ENCODE measurements at places on chromosomes 1 and 21.

DNA sequence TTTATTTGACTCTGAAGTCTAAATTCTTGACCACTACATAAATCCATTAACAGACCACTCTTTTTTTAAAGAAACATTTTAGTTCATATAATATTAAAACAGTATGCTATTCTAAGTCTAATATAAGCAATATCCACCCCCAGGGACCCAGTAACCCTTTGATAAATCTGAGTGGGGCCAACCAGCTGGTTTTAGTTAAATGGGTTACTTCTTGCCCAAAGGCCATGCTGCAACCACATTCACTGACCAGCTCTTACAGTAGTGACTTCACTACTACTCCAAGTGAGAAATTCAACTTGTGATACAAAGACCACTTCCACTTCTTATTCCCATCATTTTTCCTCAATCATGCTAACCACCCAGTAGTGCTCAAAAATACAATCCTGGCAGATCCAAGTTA, 20.5 kb downstream of the FUBP1 start:
- no peak for DNase-seq

DNA sequence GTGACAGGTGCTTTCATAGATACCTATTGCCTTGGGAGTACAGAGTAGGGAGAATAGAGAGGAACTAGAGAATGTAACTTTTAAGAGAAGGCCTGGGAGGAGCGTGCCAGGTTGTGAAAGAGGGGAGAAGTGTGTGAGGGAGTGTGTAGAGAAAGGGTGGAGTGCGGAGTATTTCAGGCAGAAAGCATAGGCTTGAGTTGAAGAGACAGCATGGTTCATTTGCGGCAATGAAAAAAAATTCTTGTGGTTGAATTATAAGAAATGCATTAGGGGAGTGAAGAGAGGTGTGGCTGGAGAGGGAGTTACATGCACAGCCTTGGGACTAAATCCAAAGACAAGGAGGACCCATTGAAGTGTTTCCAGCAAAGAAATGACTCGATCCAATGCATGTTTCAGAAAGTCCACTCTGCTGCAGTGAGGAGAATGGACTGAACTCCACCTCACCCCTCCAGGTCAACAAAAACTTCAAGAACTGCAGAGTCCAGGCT, 81.7 kb upstream of the ADAM30 start:
- DNase-seq = no peak

DNA sequence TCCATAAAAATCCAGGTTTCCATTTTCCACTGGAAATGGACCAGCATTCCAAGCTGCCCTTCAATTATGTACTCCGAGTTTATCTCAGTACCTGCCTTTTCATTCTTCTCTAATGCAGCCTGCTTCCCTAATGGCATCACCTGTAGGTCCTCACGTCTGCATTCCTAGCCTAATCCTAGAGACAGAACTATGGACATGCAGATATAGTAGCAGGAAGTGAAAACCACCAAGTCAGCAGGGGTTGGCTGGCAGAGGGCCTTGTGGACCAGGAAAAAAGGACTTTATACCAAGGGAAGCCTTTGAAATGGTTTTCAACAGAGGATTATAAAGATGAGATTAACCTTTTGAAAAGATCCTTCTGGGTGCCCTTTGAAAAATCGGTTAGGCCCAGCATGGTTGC, 135.7 kb upstream of the L1TD1 start:
- DNase-seq = no peak

DNA sequence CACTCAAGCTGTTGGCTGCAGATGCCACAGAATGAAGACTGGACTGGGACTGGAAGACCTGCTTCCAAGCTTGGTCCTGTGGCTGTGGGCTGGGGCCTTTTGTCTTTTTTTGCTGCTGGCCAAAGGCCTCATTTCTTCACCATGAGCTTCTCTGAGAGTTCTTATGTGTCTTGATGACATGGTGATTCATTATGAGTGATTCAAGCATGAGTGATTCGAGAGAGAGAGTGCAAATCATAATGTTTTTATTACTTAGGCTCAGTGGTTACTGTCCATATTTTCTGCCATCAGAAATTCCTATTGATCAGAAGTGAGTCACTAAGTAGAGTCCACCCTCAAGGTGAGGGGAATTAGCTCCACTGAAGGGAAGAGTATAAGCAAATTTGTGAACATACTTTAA, 94.0 kb downstream of the PCP4 start:
- no peak for DNase-seq

GRCh38 chr1:110166861-110167260, 16.6 kb downstream of the SLC6A17 start:
- no peak for DNase-seq

GRCh38 chr1:187842406-187843165, 1013.8 kb downstream of the PLA2G4A start:
- DNase-seq = no peak

DNA sequence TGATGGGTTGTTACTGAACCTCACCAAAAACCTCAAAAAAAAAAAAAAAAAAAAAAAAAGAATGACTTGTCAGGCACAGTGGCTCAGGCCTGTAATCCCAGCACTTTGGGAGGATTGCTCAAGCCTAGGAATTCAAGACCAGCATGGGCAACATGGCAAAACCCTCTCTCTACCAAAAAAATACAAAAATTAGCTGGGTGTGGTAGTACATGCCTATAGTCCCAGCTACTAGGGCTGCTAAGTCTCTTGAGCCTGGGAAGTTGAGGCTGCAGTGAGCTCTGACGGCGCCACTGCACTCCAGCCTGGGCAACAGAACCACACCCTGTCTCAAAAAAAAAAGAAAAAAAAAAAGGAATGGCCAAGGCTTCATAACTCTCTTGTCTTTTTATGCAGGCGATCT, 11.1 kb downstream of the CHAF1B start:
- DNase-seq = peak; percentile 5

- DNase-seq = no peak
Observed at GRCh38 chr1:24162201-24162600, 19.3 kb upstream of the IL22RA1 start.

- peak; percentile 50 for DNase-seq
Observed at GRCh38 chr1:145977016-145977415, 12.5 kb downstream of the POLR3GL start.

GRCh38 chr1:63698001-63698838, 75.6 kb upstream of the ROR1 start:
- DNase-seq = no peak

- no peak for DNase-seq
Observed at GRCh38 chr1:77424236-77424635, 142.4 kb downstream of the AK5 start.

- DNase-seq = no peak
Observed at GRCh38 chr1:117290890-117291289, 76.4 kb upstream of the MAN1A2 start.

DNA sequence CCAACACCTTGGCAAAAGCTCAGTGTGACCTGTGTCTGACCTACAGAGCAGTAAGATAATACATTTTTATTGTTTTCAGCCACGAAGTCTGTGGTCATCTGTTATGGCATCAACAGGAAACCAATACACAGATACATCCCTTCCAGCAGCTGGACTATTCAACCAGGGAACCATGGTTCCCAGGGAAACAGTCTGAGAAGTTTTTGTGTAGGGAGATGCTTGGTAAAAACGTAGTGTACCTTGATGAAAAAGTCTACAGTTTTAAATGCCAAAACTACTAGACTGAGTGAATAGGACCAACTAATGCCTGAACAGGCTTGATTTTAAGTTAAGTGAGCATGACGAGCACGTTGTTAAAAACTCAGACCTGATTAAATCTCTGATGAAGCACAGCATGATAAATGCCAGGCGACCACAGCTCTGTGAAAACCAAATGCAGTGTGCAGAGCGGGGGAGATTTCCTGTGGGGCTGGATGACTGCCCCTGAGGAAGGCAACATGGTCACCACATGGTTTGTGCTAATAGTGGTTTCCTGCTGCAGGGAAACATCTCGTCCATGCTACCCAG, 228.9 kb downstream of the TNR start:
- DNase-seq = no peak

DNA sequence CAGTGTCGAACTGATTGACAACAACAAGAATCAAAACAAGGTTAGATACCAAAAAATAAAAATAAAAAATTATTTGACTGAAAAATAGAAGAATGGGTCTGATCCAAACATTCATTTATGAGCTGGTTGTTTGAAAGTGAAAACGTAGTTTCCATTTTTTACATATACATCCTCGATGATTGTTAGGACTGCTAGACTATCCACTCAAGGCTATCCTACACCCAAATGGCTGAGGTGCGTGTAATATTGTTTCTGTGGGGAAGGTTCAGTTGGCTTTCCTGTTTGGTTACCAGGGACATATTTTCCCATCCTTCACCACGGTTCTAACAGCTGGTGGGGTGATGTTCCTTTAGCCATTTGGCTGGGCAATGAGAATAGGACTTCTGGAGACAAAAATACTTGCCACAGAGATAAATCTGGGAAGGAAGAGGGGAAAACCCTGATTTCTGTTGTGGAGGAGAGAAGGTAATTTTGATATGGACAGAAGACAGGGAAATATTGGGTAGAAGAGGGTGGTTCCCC, 66.3 kb downstream of the MAP3K7CL start:
- no peak for DNase-seq

- no peak for DNase-seq
Observed at GRCh38 chr1:21084111-21084810, 92.4 kb downstream of the EIF4G3 start.

DNA sequence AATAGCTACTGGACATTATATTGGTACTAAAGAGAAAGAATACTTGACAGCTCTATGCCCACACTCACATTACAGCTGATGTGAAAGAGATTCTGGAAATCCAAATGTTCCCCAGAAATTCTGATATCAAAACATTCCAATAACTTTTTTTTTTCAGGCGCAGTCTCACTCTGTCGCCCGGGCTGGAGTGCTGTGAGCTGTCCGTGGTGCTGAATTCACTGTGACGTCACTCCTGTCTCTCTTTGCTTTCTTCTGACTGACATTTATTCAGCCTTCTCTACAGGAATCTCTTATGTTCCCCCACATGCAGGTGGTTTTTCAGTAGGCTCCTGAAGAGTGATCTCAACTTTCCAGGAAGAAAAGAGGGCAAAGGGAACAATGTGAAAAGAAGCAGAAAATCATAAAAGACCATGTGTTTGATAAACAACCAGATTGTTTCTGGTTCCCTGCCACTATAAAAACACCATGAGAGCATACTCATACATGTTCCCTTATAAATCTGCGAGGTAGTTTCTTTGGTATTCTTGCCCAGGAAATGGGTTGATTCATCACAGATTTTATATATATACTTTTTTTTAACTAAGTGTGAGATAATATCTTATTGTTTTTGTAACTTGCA, 6.2 kb downstream of the S100A7A start:
- peak; percentile 81 for DNase-seq

- no peak for DNase-seq
Observed at GRCh38 chr21:45246386-45247320, 41.0 kb downstream of the POFUT2 start.

GRCh38 chr1:94245747-94246438, 8.5 kb upstream of the ARHGAP29 start:
- no peak for DNase-seq

GRCh38 chr1:234320549-234320948, 52.7 kb upstream of the COA6 start:
- DNase-seq = no peak

All from Peyer's patch (tissue), 4 donors.